ENCODE measurements at places on chromosomes 1 and 21.
A peak's percentile ranks its signal among the peaks of the same experiment; 100 is the strongest.

- peak; percentile 44 for DNase-seq
These were observed 9.7 kb upstream of the UMODL1 start for GRCh38 chr21:42061195-42061985.

- no peak for DNase-seq
These were observed 255.3 kb downstream of the FOXD2 start for GRCh38 chr1:47693115-47693514.

DNA sequence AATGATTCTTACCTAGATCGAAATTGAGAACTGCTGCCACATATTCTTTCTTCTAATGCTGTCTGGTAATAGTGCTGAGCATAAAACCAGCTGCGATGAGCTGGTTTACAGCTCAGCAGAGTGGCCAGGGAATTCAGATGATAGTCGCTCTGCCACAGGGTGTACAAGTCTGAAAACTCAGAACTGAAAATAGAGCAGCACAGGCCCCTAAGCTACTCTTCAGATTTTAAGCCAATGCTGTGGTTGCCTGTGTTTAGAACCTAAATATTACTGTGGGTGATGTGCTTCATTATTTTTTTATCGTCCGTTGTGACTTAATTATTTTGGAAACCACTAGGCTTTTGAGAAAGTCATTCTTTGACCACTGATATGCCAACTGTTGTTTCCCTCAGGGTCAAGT, 152.0 kb downstream of the ADGRL4 start:
- no peak for DNase-seq

DNA sequence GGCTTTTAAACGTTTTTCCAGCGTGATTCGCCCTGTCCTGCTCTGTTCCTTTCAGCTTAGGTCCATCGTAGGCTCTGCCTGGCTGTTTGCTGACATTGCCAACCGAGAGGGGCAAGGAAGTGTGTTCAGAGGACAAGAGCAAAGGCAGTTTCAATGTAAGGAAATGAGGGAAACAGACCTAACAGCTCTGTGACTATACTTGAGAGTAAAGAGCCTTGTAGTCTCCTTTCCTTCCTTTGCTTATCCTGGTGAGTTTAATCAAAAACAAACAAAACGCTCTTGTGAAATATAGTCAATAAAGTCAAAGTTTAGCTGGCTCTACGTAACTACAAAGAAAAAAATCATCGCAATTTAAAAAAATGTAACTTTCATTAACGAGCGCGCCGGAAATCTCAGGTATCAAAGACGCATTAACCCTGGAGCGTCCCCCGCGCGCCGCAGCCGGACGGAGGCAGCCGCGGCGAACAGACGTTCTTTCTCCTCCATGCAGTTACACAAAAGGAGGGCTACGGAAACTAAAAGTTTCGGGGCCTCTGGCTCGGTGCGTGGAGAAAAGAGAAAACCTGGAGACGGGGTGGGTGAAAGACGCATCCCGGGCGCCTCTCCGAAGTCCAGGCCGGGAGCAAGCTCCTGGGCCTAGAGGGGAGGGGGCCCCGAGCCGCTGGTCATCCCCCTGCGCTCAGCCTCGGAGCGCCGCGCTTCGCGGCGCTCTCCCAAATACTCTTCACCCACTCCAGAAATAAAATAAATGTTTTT, 617 bp upstream of the ADGRL2 start:
- DNase-seq: peak; percentile 50

DNA sequence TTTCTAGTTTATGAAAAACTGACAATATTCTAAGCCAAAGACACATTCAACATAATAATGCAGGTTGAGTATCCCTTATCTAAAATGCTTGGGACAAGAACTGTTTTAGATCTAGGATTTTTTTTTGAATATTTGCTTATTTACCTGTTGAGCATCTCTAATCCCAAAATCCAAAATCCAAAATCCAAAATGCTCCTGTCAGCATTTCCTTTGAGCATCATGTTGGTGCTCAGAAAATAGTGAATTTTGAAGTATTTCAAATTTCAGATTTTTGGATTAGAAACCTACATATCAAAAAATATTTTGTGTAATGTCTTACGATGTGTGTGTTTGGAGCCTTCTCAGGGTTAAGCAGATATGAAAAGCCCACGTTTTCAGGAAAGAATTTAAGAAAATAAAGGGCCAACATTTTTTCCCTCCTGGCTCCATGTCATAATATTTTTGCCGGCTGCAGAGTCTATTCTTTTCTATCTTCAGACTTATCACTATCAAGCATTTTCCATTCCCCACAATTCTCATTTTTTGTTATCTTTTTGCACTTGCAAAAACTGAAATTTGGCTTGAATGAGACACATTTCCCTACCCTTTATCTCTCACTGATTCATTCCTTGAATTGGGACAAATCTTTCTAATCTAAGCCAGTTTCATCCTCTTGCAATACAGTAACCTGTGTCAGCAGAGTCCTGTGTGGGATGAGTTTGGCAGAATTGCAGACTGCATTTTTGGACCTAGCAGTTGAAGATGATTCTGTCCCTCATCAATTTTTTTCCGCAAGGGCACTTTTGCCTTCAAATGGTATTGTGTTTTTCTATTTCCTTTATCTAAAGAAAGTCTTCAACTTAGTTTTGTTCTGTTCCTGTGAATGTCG, 233.9 kb downstream of the DISC1 start:
- DNase-seq: no peak

DNA sequence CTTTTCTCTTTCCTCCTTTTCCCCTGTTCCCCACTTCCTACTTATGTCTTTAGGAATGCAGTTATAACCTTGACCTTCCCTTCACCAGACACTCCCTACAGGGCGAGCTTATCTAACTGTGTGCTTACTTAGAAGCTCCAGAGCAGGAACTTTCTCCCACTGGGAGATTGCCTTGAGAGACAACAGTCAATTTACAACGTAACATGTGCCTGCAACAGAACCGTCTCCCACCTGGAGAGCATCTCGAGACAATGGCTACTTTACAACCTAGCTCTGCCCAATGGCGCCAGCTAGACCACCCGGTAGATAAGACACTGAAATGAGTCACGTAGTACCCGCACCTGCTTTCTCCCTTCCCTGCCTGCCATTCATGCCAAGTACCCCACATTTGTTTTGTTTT, 16.7 kb downstream of the HMGN1 start:
- DNase-seq: no peak

DNA sequence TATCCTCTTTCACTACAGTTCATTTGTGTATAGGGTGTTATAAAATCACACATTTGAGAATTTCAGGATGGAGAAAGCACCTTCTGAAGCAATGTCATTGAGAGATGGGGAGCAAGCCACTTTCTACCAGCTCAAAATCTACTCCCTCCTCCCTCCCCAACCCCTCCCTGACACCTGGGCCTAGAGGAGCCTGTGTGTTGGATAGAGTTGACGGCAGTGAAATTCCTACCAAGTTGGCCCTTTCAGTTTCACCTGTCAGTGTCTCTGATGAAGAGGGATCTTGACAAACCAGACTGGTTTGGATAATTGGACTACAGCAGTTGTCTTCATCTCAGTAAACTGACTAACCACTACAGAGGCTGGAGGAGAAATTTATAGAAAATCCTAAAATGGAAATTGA, 125.0 kb upstream of the HOOK1 start:
- DNase-seq: no peak

DNA sequence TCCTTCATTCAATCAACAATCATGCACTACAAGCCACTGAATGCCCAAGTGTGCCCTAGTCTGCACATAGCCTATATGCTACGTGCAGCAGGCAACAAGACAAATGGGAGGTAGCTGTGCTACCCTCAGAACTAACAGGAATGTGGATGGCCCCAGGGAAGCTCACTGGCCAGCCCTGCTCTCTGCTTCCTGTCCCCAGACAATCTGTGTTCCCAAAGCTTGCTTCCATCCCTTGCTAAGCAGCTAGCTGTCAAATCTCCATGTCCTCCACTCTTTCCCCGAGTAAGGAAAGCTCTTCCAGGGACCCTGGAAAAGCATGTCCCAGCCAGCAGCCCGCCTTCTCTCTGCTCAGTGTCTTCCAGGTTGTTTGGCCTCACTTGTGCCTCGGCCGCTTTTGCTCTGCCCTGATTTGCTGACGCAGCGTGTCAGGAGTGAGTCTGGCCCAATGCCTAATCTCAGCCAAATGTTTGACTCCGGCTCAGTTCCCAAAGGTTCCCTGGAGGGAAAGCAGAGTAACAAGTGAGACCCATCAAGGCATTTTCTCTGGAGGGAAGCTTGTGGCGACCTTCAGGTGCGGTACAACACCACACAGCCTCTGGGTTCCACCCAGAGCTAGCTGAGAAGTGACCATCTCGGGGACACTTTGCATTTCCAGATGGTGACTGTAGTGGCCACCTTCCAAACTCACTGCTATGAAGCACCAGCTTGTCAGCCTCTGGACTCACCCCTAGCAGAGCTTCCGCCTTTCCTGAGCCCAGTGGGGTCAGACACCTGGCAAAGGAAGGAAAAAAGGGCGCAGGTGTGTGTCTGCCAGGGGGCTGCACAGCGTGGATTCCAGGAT, 243.4 kb downstream of the RHOU start:
- peak; percentile 38 for DNase-seq

- DNase-seq: no peak
These were observed 83.6 kb downstream of the JAK1 start for GRCh38 chr1:64882574-64883255.

- DNase-seq: no peak
These were observed 3.4 kb upstream of the TRIM11 start for GRCh38 chr1:228410015-228410414.

- DNase-seq: no peak
These were observed 531 bp downstream of the TSPEAR start for GRCh38 chr21:44710756-44711326.

GRCh38 chr1:5724847-5725246, 267.4 kb downstream of the NPHP4 start:
- DNase-seq: no peak

DNA sequence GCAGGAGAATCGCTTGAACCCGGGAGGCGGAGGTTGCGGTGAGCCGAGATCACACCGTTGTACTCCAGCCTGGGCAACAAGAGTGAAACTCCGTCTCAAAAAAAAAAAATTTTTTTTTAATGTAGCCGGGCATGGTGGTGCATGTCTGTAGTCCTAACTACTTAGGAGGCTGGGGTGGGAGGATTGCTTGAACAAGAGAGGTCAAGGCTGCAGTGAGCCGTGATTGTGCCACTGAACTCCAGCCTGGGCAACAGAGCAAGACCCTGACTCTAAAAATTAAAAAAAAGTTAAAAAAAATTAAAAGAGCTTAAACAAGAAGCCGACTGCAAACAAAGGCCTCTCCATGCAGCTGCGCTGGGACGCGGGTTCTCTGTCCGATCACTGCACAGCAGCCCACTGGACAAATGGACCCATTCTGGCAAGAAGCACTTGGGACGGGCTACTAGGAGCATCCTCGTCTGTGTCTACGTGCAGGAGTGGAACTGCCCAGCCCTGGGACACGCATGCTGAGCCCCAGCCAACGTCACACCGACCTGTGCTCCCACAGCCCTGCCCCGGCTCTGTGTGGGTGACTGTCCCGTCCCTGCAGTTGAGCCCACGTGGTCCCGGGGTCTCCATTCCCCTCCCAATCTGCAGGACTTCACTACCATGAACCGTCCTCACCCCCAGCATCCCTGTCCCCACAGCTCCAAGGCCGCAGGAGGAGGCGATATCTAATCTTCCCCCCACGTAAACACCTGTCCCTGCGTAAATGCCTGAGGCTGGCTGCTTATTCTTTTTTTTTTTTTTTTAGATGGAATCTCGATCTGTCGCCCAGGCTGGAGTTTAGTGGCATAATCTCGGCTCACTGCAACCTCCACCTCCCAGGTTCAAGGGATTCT, 12.3 kb downstream of the SLC35E2B start:
- DNase-seq: peak; percentile 6

DNA sequence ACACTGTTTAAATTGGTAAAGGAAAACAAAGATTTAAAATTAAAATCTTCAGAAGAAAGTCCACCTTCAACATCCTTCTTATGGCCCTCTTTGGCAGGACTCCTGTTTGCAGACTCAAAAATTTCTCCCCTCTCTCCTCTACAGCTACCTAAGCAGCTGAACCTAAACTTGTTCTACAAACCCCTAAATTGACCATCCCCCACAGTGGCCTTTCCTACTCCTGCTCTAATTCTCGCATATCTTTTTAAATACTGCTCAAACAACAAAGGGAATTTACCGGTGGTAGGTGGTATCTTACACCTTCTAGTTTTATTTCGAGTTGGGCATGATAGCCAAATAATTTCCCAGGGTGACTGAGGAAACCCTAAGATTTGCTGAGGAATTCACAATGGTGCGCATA, 53.5 kb upstream of the PDC start:
- DNase-seq: no peak

DNA sequence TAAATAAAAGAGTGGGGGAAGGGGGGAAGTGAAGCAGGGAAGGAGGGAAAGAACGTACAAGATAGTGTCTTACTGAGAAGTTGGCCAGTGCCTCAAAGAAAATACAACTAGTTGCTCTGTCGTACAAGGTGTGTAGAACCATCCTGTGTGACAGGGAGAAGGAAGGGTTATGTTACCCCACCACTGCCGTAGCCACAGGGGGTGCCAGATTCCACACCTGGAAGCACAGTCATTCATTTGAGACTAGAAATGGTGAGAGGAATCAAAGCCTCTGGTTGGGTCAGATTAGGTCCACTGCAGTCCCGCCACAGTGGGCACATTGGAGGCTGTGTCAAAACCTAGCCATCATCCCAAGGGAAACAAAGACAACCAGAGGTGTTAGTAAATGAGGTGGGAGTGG, 2.7 kb upstream of the ERI3 start:
- no peak for DNase-seq

DNA sequence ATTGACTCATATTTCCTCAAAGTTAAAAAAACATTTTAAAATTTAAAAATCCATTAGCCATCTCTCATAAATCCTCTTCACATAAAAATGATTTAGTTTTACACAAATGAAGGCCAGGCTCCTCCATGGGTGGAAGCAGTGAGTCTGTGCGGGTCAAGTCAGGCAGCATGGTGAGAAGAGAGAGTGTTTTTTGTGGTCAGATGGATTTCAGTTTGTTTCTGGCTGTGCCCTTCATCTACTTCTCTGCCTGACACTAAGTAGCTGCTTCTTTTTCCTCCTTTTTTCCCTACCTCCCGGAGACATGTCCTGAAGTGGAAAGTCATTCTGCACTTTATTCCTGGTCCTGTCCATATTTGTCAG, 10.3 kb downstream of the PLA2G4A start:
- DNase-seq: no peak

All from left ventricle myocardium inferior (tissue), 1 donor.